ENCODE measurements at places on chromosomes 5 and 9.

GRCh38 chr5:9047932-9048331 is 497.9 kb downstream of the SEMA5A start:
- DNase-seq: no peak

DNA sequence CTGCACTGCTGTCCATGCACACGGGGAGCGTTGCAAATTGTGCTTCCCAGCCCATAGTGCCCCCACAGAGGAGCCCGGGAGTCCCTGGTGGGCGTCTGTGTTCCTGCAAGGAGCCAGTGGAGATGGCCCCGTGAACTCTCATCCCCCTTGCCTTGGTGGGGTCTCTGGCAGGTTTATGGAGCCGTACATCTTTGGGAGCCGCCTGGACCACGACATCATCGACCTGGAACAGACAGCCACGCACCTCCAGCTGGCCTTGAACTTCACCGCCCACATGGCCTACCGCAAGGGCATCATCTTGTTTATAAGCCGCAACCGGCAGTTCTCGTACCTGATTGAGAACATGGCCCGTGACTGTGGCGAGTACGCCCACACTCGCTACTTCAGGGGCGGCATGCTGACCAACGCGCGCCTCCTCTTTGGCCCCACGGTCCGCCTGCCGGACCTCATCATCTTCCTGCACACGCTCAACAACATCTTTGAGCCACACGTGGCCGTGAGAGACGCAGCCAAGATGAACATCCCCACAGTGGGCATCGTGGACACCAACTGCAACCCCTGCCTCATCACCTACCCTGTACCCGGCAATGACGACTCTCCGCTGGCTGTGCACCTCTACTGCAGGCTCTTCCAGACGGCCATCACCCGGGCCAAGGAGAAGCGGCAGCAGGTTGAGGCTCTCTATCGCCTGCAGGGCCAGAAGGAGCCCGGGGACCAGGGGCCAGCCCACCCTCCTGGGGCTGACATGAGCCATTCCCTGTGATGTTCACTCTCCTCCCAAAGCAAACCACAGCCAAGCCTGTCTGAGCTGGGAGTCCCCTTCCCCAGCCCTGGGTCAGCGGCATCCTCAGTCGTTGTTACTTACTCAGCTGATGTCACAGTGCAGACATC is 3.1 kb downstream of the MRPS2 start:
- no peak for DNase-seq

- DNase-seq: peak; percentile 86
Measured at GRCh38 chr9:110156902-110157301, 51.1 kb downstream of the C9orf152 start.

DNA sequence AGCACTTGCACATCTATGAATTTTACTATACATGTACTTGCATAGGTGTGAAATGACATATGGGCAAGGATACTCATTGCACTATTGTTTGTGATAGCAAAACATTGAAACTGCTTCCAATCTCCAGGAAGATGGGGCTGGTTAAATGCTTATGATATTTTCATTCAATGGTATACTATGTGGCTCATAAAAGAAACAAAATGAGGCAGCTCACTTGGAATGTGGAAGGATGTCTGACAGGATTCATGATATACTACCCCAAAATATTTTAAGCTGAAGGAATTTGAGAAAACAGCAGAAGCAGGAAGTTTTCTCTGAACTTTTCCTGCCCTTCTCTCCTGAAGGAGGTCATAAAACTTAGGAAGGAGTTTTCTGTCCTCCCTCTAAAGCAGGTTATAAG is 99.6 kb upstream of the CAST start:
- DNase-seq: peak; percentile 62

GRCh38 chr5:62720031-62720441 is 141.4 kb downstream of the LRRC70 start:
- peak; percentile 55 for DNase-seq

GRCh38 chr9:74770508-74771261 is 117.0 kb downstream of the TRPM6 start:
- DNase-seq: peak; percentile 41

GRCh38 chr9:134501761-134502265 is 139.8 kb upstream of the COL5A1 start:
- DNase-seq: no peak

DNA sequence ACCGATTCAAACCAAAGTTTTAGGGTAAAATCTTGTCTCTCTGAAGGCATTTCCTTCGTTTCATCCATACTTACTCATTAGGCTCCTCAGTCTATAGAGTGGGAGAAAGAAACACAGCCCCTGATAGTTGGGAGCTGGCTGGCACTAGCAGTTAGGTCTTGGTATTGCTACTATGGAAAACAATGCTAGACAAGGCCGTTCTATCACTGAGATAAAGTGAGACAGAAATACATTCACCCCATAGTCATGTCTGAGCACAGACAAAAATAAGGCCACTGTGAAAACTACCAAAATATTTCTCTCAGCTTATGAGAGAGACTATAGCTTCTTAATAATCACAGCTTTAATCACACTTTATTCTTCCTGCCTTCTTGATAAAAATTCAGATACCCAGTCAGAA is 28.7 kb upstream of the KCNV2 start:
- DNase-seq: no peak

DNA sequence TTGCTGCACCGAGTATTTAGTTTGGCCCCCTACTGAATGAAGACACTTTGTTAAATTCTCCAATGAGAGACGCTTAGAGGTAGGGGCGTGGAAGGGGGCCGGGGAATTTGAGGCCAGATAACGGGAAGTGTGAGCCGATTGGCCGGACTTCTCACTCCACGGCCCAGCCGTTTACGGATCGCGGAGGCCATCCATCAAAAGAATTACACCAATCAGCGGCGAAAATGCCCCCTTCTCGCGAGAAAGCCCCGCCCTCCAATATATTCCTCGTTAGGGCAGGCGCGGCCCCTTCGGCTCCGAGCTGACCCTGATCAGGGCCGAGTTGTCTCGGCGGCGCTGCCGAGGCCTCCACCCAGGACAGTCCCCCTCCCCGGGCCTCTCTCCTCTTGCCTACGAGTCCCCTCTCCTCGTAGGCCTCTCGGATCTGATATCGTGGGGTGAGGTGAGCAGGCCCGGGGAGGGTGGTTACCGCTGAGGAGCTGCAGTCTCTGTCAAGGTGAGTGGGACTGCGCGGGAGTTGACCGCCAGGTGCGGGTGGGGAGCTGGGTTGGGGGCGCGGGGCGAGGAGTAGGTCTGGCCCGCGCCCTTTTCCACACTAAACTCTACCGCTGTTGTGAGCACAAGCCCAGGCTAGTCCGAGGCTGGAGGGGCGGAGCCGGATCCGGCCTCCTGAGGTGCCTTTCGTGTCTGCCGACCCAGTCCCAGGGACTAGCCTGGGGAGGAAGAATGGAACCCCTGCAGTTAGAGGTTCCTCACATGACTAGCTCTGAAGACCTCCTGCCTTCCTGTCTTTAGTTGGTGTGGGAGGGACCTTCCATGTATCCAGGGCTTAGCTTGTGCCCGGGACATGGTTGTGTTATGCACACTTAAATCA is at the start of gene CCNG1:
TSS of gene CCNG1 (plus strand) at position 287 of the 874 bp plus-strand sequence. CDS start 1,662 bp downstream, outside the sequence.
- peak; percentile 98 for DNase-seq

DNA sequence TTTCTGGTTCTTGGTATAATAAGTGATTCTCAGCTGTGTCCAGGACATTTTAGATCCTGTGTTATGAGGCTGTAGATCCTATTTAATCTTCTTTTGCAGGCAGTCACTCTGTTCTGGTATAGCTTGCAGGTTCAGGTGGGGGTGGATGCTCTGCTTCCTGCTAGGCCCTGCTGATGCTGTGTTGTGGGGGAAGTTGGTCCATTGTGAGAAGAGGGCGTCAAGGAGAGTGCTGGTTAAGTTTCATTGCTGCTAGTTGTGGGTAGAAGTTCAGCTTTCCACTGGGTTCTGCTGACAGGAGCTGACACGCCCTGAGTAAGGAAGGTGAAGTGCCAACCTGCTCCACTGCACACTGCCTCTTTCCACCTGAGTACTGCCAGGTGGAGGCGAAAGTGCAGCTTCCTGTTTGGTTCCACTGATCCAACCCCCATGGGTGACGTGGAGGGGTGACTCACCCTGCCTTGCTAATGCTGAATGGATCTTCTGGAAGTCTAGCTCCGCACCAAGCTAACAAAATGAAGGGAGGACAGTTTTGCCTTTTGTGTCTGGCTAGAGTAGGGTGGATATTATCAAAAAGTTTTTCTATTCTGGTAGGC is 16.3 kb downstream of the NMRK1 start:
- DNase-seq: no peak

DNA sequence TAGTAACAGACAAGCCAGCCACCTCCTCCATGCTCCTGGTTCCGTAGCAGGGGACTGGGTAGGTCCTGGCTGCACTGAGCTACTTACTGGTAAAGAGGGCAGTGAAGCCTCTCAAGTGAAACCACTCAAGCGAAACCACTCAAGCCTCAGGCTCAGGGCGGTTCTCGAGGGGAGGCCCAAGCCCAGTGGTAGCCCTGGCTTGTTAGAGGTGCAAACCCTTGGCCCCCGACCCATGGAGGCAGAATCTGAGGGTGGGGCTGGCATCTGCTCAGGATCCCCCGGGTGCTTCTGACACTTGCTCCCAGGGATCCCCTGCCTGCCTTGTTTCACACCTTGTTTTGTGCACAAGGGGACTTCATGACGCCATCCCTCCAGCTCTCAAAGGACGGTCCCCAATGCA is 76.5 kb upstream of the OLFM1 start:
- no peak for DNase-seq

DNA sequence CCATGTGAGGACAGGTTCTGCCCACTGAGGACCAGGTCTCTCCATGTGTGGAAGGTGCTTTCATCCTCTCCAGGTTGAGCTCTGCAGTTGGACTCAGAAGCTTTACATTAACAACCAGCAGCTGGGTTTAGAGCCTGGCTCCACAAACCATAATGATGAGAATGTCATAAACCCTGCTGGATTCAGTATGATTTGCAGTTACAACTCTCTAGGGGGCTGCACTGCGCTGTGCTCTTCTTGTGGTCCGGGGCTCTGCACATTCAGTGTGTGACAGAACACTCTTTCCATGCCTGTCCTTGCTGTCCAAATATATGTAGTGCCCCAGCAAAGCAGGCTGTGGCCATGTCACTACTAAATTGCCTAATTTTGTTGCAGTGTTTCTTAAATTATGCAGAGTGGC is 334.3 kb downstream of the ICE1 start:
- no peak for DNase-seq

DNA sequence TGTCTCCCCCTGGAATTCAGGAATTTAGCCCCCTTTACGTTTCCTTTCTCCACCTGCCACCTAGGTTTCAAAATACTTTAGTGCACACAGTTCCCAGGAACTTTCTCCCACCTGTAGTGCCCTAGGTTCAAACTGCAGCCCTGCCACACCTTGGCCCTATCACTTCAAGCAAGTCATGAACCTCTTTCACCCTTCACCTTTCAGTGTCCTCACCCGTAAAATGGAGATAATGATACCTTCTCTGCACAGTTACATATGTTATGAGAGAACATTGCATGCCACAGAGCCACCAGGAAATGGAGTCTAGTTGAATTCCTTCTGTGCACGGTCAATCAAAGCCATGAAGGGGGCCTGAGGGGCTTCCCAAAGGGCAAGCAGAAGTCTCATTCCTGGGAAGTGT is 9.8 kb upstream of the EEIG1 start:
- DNase-seq: no peak

GRCh38 chr5:168776070-168776469 is 196.9 kb upstream of the PANK3 start:
- DNase-seq: no peak

DNA sequence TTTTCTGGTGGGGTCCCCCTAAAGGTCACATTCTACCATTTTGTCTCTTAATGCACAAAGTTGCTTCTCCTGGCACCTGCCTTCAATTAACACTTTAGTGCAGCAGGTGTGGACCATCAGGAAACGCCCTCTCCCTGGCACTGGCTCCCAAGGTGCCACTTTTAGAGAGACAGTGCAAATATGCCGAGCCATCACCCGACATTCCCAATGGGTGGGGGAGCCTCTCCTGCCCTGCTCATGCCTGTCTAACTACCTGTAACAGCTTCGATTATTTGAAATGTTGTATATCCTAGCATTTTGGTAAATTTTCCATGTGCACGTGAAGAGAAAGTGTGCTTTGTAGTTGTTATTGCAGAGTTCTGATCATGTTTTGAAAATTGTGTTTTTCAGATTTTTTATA is 13.2 kb upstream of the LRRC14B start:
- DNase-seq: no peak

GRCh38 chr5:172597755-172598155 is 43.3 kb upstream of the NEURL1B start:
- DNase-seq: no peak

DNA sequence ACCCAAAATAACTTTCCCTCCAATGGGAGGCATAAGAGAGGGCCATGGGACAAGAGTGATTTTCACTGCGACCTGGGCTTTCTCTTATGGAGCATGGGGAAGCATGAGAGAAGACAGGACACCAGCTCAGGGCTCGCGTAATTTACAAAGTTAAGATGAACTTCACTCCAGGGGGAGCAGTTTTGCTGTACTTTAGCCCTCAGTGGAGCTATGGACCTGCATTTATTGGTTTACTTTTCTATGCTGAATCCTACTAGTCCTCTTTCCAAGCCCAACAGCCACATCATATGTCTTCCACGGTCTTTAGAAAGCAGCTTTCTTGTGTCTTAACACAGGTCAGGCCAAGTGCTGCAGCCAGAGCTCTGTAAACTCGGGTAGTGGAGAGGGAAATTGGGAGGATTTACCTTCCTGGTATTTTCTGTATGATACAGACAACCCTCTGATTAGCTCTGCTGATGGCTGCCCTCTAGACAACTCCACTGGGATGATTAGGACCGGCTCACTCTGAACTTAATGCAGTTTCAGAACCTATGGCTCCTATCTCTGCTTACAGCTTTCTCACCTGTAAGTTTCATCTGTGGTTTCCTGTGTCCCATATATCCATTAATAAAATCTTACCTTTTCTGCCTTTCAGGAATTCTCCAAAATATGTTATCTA is 581.0 kb upstream of the RORB start:
- peak; percentile 1 for DNase-seq

DNA sequence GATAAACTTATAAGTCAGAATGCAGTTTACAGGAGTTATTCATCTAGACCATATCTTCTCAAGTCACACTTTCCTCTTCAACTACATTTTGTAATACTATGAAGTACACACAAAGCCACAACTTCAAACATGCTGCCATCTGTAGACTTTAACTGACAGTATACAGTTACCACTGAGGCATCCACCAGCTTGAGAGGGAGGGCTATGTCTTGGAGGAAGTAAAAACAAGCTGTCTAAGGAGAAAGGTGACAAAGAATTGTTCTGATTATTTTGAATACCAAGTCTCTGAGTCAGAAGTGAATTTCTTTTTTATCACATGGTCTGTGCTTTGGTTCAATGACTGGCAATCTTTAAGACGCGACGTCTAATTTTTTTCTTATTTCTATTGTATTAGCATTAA is 97.6 kb upstream of the CDH10 start:
- DNase-seq: peak; percentile 7

DNA sequence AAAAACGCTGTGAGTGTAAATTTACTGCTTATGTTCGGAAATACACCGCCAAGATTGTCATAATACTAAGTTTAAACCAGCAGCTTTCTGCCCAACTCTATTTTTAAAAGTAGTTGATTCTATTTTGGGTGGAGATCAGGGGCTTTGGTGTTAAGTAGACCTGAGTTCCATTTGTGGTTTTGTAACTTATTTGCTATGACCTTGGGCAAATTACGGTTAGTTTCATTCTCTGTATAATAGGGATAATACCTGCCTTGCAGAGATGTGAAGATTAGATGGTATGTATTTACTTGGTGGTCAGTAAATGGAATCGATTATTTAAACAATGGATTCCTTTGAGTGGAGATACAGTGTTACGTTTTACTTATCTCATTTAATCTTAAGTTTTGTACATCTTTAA is 1.6 kb downstream of the RAD23B start:
- peak; percentile 31 for DNase-seq

- no peak for DNase-seq
Measured at GRCh38 chr9:121394292-121394691, 24.2 kb upstream of the STOM start.

GRCh38 chr5:59272809-59273427 is 620.6 kb downstream of the PDE4D start:
- no peak for DNase-seq
